ENCODE measurements at places on chromosomes 11 and 22.

DNA sequence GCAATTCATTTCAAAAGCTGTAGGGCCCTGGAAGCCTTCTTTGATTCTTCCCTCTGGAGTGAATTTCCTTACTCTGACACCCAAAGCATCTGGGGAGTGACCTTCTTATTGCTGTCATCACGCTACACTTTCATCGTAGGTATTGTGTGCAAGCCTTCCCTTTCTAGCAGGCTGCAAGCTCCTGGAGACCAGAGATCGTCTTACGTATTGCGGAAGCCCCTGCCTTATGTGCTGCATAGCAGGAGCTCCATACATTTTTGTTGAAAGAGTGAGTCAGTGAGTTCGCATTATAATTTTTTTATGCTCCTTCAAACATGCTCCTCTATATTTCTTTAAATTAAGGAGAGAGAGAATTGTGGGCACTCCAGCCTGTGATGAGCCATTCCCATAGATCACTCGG, 21.2 kb upstream of the TMEM218 start:
- no peak for DNase-seq

DNA sequence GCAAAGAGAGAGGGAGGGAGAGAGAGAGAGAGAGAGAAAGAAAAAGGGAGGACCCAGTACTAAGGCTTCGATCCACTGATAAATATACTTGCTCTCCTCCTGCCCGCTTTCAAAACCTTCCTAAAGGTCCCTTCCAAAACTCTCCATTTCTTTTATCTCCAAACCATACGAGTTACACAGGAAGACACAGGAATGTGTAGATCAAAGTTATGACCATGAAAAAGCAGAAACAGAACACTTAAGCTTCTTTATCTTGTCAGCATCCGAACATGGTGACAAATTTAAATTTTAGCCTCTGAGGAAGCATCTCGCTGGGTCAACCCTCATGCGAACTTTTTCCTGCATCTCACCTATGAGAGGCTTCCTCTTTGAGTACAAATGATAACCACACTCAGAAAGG, 29.2 kb upstream of the POGLUT3 start:
- no peak for DNase-seq

- DNase-seq, result no peak
Observed at GRCh38 chr11:116505298-116506262, 267.2 kb downstream of the BUD13 start.

DNA sequence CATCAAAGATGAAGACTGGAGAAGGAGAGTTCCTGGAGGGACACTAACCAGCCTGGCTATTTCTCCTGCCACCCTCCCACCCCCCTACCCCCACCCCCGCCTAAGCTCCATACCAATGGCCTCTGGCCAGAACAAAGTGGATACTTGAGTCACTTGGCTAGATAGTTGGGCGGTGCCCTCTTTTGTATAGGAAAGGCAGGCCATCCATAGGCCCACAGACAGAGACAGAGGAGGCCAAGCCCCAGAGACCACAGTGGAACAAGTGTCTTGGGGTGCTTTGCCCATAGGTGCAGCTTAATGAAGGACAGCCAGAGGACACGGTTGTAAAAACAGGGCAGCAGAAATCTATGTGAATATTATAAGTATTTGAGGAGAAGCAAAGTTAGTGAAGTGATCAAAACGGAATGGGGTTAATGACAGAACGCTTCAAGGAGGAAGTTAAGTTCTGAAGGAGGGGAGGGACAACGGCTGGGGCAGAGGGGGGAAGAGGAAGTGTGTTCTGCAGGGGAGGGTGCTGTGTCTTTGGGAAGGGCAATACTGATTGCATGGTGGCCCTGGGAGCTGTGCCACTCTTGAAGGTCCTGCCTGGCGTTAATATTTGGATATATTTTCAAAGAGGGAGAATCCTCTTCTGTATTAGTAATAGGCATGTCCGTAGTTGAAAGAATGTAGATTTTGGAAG, 32.7 kb downstream of the FLI1 start:
- no peak for DNase-seq

DNA sequence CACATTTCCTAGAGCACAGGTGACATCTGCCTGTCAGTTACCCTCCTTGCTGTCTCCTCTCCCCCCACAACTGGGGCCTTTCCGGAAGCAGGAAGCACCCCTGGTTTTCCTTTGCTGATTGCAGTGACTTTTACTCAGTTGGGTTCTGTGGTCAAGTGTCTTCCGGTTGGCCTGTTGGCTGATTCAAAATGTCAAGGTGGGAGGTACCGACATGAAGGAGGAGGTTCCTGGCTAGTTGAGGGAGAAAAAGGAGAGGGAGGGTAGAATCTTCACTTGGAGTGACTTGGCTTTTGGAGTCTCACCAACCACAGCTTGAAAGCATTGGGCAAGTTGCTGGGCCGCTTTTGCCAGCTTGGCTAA, 9.3 kb upstream of the ADAMTS15 start:
- DNase-seq, result no peak

- DNase-seq, result no peak
Observed at GRCh38 chr11:134370526-134371435, 39.0 kb downstream of the GLB1L2 start.

- DNase-seq, result no peak
Observed at GRCh38 chr11:118202599-118203422, 22.0 kb downstream of the JAML start.

- DNase-seq, result no peak
Observed at GRCh38 chr11:26158251-26158650, 173.7 kb upstream of the ANO3 start.

DNA sequence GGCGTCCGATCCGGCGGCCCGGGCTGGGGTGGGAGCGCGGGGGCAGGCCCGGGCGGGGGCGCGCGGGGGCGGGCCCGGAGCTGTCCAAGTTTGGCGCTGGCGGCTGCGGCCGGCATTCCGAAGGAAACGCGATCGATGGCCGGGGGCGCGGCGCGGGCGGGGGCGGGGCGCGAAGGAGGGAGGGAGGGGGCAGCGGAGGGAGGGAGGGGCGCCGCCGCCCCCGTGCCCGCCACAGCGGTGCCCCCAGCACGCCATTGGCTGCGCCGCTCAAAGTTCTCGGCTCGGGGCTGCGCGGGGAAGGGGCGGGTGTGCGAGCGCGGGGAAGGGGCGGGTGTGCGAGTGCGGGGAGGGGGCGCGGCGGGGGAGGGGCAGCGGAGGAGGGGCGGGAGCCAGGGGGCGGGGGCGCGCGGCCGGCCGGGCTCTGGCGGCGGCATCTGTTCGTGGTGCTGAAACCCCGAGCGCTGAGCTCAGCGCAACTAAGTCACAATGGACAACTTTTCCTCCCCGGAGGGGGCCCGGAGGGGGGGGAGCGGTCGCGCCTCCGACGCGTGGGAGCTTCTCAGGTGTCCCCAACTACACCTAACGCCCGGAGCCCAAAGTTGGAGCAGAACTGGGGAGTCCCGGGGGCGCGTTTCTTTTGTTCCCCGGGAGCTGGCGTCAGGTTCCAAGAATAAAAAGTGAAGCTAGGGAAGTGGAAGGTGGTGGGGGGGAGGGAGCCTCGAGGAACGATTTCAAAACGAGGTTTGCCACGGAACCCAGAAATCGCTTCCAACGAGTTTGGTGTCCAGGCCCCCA, 2.2 kb downstream of the PHF21B start:
- DNase-seq, result no peak

DNA sequence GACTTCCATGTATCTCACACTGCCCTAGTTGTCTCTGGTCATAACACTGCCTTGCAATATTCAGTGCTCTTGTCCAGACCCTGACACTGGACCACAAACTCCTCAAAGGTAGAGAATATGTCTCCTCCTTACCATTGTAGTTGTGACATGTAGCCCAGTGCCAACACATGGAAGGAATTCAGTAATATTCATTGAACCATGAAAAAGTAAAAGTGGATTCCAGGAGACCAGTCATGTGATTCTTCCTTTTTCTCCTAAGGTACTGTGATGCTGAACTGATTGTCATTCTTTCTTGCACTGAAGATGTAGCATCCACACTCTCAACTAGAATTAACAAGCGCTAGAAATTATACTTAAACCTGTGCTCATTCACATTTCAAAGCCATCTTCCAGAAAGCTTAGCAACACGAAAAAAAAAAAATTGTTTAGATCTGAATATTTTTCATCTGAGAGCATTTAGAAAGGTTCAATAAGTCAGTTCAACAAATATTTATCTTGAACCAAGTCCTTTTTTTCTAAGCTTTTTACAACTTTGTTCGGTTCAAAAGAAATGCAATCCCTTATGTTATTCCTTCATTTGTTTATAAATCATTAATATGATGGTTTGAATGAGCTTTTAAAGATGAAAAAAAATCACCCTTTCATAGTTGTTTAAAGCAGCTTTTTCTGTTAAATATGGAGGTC, 224.7 kb upstream of the BLID start:
- no peak for DNase-seq

GRCh38 chr11:45876401-45876800, 9.1 kb upstream of the MAPK8IP1 start:
- DNase-seq, result no peak

DNA sequence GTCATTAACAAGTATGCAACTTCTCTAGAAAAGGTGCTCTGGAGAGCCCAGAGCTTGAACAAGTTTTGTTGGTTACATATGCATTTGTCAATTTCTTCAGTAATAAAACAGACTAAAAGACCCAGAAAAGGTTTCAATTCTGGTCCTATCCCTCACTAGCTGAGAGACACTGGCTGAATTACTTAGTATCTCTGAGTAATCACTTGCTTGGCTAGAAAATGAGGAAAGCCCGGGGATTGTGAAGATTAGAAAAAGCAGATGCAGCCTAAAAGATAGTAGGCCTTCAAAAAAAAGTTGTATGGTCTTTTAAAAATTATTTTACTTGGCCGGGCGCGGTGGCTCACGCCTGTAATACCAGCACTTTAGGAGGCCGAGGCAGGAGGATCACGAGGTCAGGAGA, 41.2 kb downstream of the MAPK1 start:
- no peak for DNase-seq

DNA sequence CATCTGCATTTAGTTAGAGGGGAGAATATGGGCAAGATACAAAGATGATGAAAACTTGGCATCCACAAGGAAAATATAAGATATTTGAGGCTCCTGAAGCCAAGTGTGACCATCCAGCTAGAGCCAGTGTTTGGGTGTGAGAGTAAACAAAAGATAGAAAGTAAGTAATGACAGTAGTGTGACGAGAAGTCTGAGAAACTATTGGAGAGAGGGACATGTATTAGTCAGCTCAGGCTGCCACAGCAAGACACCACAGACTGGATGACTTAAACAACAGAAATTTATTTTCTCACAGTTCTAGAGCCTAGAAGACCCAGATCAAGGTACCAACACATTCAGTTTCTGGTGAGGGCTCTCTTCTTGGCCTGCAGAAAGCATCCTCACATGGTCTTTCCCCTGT, 6.4 kb upstream of the CCKBR start:
- no peak for DNase-seq

GRCh38 chr22:36052505-36052941, 23.9 kb upstream of the RBFOX2 start:
- no peak for DNase-seq

DNA sequence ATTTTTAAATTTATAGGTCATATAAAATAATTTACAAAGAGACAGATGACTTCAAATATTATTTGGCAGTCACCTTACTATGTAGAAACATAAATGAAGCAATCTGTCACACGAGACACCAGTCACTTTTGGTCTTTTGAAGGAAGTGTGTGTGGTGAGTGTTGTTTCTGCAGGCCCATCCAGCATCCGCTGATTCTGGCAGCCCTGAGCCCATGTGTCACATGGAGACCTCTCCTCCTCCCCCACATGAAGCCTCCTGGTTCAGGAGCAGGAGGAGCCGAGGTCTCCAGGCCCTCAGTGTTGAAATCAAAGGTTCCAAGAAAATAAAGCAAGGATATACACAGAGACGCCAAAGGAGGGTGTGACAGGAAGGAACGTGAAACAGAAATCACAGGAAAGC, 60.1 kb downstream of the ARFGAP3 start:
- no peak for DNase-seq

GRCh38 chr22:49011769-49012648, 815.7 kb downstream of the BRD1 start:
- no peak for DNase-seq
